ENCODE measurements at places on chromosomes 4 and X.

GRCh38 chr4:119210775-119211174 is 1.7 kb upstream of the USP53 start:
- no peak for DNase-seq

GRCh38 chr4:144674711-144675110 is 28.8 kb downstream of the HHIP start:
- no peak for DNase-seq

- DNase-seq, result no peak
These were observed 10.0 kb upstream of the PLK4 start for GRCh38 chr4:127870688-127871087.

DNA sequence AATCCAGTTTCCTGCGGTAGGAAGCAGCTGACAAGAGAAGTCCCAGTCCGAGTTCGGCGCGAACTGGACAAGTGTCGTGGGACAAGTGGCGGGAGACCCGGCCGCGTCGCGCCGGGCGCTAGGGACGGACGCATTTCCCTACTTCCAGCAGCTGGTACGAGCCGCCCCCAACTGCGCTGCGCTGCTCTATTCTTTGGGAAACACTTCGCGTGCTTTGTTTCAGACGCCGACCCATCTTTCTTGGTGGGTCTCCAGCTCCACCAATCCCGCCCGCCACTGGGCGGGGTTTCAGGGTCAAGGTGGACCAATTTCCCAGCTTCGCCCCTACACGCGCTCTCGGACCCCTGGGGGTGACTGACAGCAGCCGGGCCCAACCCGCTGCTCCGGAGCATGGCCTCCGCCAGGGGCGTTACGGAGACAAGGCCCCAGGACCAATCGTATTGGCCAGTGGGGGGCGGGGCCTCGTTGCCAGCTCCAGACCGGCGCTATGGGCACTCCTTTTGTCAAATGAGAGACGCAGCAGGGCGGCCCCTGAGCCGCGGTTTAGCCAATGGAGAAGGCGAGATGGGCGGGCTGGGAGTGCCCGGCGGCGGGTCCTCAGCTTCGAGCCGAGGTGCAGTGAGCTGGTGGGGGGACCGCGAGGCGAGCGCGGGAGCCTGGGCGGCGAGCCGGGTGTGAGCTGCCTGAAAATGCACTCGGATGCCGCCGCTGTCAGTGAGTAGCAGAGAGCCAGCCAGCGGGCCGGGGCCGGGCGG is at the start of gene DCUN1D4:
Gene DCUN1D4, plus strand, starts transcription at position 600 of the 755 bp plus-strand sequence. Its CDS starts 90 bp downstream, at position 690.
- DNase-seq, result peak; percentile 97

GRCh38 chr4:29565256-29565655 is 1154.9 kb upstream of the PCDH7 start:
- no peak for DNase-seq

GRCh38 chr4:124253080-124253479 is 459.5 kb downstream of the ANKRD50 start:
- no peak for DNase-seq

GRCh38 chr4:6179362-6179761 is 21.0 kb downstream of the JAKMIP1 start:
- DNase-seq, result no peak

- DNase-seq, result no peak
These were observed 25.7 kb downstream of the USP53 start for GRCh38 chr4:119238068-119238722.

DNA sequence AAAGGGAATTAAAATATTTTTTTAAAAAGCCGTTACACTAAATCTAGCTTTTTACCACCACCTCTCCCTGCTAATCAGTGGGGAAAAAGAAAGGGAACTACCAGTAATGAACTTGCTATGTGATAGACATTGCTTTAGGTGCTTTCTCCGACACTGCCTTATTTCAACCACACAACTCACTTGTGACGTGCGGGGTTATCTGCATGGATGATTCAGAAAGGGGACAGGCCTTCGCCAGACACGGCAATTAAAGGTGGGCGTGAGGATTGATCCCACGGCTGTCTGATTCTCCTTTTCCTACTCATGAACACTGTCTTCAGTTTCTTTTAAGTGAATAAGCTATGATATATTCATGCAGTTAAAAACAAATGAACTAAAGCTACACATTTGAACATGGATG is 882 bp upstream of the CXCR3 start:
- DNase-seq, result no peak

DNA sequence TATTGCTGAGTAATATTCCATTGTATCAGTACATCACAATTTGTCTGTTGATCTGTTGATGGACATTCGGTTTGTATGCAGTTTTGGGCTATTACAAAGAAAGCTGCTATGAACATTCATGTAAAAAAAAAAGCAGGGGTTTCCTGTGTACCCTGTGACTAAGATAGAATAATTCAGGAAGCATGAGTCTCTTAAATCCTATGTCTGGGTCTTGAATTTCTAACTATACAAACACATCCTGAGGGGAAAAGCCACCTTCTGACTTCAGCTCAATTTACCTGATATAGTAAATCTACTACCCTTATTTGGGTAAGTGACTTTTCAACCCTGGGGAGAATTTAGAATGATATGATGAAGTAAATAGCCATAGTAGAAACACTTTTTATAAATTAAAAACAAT is 94.6 kb upstream of the FUNDC1 start:
- no peak for DNase-seq

GRCh38 chr4:66489783-66490452 is 819.6 kb upstream of the EPHA5 start:
- no peak for DNase-seq

- DNase-seq, result no peak
These were observed 85.0 kb upstream of the ZNF81 start for GRCh38 chrX:47751670-47752069.

DNA sequence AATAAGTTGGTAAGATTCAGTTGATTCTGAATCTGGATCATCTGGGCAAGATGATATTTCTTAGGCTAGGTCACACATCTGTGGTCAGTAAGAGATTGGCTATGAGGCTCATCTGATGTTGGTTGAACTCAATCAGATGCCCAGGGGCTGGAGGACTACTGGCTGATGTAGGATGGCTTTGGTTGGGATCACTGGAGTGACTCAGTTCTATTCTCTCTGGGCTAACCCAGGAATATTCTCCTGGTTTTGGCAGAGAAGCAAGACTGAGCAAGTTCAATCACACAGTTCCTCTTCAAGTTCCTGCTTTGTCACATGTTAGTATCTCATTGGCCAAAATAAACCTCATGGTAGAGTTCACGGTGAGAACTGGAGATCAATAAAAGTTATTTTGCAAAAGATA is 902.3 kb upstream of the SLIT2 start:
- DNase-seq, result no peak

GRCh38 chr4:130747842-130748241 is 1651.9 kb downstream of the C4orf33 start:
- DNase-seq, result no peak

DNA sequence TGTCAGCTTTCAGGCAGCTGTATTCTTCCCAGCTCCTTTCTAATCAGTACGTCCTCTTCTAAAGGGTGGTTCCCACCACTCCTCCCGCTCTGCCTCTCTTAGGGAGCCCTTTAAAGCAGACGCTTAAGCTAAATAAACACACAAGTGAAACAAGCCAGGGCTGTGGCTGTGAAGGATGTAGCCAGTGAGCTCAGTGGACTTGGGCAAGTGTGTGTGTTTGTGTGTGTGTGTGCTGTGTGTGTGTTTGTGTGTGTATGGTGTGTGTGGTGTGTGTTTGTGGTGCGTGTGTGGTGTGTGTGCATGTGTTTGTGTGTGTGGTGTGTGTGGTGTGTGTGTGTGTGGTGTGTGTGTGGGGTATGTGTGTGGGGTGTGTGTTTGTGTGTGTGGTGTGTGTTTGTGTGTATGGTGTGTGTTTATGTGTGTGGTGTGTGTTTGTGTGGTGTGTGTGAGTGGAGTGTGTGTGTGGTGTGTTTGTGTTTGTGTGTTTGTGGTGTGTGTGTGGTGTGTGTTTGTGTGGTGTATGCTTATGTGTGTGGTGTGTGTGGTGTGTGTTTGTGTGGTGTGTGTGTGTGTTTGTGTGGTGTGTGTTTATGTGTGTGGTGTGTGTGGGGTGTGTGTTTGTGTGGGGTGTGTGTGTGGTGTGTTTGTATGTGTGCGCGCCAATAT is 283.3 kb downstream of the PTTG2 start:
- no peak for DNase-seq

GRCh38 chr4:3069661-3070199 is 4.6 kb downstream of the HTT-AS start:
- no peak for DNase-seq

Data from stimulated activated CD4-positive, alpha-beta T cell treated with anti-CD3 and anti-CD28 coated beads, Interleukin-1b, Interleukin-23, amount 100 ng/mL, for 1 hour (primary cell).